Activated CD4-positive, alpha-beta T cell treated with anti-CD3 and anti-CD28 coated beads for 1 hour (primary cell): ENCODE measurements at places on chromosomes 3 and 15.

GRCh38 chr3:49278548-49278947, 1.5 kb upstream of the C3orf62 start:
- DNase-seq, result no peak

DNA sequence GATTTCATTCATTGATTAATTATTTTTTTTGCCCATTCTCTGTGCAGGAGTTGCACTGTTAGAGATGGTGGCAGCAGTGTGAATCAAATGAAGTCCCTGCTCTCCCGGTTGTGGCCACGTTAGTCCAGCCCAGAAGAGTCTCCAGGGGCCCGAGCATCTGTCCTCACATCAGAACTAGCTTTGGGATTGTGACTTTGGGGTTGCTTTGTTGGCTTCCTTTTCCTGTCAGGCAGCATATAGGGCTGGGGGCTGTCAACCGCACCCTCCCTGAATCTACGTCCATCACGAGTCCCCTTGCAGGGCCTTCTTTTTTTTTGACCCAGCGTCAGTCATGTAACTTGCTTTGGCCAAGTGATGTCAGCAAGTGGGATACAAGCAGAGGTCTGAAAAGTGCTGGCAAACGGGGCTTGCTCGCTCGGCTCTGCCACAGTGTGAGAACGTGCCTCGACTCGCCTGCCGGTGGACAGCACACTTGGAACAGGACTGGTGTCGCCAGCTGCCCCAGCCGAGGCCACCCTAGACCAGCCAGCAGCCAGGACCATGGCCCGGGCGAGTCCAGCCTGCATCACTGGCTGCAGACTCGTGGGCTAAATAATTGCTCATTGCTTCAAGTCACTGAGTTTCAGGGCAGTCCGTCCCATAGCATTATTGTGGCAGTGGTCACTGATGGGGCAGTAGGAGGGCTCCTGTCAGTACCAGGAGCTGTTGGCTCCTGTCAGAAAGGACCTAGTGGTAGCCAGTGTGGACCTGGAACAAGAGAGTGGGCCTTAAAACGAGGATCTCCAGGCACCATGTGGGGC, 151.6 kb upstream of the MEF2A start:
- no peak for DNase-seq

- DNase-seq, result no peak
Observed at GRCh38 chr15:42712584-42712983, 24.3 kb downstream of the CDAN1 start.

DNA sequence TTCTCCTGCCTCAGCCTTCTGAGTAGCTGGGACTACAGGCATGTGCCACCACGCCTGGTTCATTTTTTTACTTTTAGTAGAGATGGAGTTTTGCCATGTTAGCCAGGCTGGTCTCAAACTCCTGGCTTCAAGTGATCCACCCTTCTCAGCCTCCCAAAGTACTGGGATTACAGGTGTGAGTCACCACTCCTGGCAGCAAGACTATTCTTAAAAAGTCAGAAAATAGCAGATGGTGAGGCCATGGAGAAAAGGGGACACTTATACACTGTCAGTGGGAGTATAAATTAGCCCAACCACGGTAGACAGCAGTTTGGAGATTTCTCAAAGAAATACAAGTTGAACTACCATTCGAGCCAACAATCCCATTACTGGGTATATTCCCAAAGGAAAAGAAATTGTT, 603.3 kb upstream of the TBL1XR1 start:
- no peak for DNase-seq

GRCh38 chr3:192409201-192409837, 318.0 kb downstream of the FGF12 start:
- no peak for DNase-seq

- no peak for DNase-seq
Observed at GRCh38 chr3:142940472-142940871, 23.0 kb downstream of the PAQR9 start.

DNA sequence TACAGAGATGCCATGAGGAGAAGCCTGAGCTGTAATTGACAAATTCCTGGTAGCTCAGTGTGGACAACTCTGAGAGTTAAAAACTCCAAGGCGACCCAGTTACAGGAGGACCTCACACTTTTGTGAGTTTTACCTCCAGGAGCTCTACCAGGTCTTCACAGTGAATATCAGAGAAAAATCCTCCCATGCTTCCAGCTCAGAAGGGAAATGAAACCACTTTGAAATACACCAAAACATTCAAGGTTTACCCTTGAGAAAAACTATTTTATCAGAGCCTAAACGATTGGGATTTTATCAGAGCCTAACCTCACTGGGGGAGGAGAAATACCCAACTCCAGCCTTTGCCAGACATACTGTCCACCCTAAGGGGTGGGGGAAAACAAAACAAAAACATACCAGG, 52.4 kb downstream of the MCCC1 start:
- no peak for DNase-seq

DNA sequence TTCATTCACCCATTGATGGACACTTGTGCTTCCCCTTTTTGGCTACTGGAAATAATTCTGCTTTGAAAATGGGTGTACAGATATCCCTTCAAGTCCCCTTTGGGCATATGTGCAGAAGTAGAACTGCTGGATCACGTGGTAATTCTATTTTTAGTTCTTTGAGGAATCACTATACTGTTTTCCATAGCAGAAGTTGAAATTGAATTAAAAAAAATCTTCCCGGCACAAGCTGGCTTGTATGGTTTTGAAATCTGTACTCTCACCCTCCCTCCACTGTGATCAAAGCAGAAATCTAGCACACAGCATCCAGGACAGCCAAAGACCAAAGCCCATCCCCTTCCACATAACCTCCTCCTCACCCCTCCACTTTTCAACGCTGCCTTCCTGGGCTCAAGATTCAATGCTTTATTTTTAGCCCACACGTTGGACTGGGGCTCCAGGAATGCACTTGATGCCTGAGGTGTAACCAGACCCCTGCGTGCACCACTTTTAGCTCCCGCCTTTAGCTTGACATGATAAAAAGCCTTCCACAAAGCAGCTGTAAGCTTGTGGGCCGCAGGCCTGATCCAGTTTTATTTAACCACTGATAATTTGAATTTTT, 29.9 kb downstream of the TMEM40 start:
- no peak for DNase-seq

GRCh38 chr3:100769693-100770092, 60.4 kb downstream of the TFG start:
- no peak for DNase-seq

- DNase-seq, result no peak
Observed at GRCh38 chr15:42395838-42396237, 36.5 kb downstream of the CAPN3 start.
